ENCODE measurements at places on chromosomes 1 and 21. TPM values are rescaled to one million over a fixed set of nuclear protein-coding genes. Genes with fewer than 3 reads are reported as not detected.

DNA sequence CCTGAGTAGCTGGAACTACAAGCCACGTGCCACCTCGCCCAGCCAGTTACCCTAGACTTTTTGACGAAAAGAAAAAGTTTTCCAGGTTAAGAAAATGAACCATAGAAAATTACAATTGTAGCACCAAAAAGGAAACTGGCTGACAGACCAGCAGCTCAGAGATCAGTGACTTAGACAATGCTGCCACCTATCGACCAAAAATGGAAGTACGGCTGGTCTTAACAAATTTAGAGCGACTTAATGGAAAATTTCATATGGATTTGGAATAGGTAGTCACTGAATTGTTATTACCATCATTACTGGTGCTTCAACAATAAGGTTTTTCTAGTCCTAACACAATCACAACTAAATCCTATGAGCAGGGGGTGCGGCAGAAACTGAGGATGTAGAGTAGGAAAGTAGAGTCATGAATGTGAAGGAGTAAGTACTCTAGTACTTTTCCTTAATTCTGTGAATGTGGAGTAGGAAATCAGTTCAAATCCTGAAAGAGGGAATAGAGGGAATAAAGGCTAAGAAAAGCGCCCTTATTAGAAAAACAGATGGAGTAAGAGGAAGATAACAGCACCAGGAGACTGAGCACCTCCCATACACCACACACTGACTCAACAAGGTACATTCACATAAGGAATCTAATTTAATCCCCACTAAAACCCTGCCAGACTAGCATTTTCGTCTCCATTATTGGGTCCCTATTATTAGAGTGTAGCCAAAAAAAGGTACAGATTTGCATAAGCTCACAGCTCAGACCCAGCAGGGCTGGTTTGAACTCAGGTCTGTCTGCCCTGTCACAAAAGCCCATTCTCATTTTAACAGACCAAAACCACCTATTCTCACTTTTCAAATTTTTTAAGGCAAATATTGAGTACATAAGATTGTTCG lies 37.9 kb upstream of the MGST3 start:
- peaks cover 7% of the 10 kb centered on the region for H3K4me1 ChIP-seq

SPRR5 gene
- total RNA-seq: not detected

DNA sequence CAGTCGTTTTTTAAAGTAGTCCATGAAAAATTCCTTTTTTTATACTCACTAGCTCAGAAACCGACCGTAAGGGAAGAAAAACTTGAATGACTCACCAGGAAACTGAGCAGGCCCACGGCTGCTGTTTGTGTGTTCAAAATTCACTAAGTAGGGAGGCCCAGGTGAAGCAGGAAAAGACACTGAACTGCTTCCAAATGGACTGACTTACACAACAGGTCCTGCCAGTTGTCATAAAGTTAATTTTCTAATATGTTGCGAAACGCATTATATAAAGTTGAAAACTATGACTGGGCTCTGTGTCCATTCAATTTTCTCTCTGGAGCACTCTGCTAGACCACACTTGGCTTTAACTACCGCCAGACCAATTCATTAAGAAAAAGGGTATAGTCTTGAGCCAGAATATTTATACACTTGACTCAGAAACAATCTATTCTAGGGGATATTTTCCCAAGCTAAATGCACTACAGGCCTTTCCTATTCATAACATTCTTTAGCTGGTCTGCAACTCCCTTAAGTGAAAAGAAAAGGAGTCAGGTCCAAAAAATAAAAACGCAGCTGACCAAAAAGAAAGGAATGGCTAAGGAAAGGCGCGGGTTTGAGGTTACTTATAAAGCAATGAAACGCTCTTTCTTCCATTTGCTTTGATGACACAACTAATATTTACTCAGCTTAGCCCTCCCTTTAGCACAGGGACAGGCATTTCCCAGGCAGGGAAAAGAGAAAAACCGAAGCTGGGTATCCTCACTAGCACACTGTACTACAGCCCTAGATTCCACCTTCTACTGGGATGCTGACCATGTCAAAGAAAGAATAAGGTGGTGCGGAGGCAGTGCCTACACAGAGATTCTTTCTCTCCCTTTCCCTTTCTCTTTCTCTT lies 306.3 kb upstream of the ESRRG start:
- H3K4me3 ChIP-seq: no peak overlapping the region
- no peak overlapping the region for H3K27ac ChIP-seq
- no peak for DNase-seq
- H3K4me1 ChIP-seq: no peaks in the 10 kb centered on the region

GRCh38 chr1:38745476-38746401 lies 113.8 kb downstream of the RRAGC start:
- H3K4me1 ChIP-seq: no peaks in the 10 kb centered on the region
- H3K36me3 ChIP-seq: no peaks in the 10 kb centered on the region
- H3K27ac ChIP-seq: no peak overlapping the region
- no peak for DNase-seq
- H3K27me3 ChIP-seq: no peaks in the 10 kb centered on the region

MYOC gene
- not detected for total RNA-seq

- H3K4me1 ChIP-seq: no peaks in the 10 kb centered on the region
- no peaks in the 10 kb centered on the region for H3K36me3 ChIP-seq
- no peak for DNase-seq
- no peaks in the 10 kb centered on the region for H3K27me3 ChIP-seq
- no peak overlapping the region for H3K27ac ChIP-seq
Measured at GRCh38 chr1:179807691-179808485, 64.8 kb downstream of the FAM163A start.

TSPAN1 gene
- total RNA-seq: not detected

CNN3 gene
- total RNA-seq: 11.7 TPM

DNA sequence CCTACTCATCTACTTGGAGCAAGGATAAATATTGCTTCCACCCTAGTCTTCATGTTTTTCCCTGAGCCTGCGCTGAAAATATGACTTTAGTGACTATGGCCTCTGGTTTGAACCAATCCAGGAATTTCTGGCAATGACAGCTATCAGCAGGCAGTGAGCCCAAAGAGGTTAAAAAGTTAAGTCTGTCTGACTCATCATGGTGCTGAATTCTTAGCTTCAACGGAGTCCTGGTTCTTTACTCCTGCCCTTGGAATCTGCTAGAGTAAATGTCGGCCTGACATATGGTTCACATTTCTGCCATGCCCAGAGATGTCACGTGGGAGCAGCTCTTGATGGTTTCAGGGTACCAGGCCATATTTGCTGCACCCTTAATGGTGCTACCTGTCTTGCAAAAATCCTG lies 351.6 kb upstream of the PLXNA2 start:
- no peaks in the 10 kb centered on the region for H3K27me3 ChIP-seq
- H3K36me3 ChIP-seq: no peaks in the 10 kb centered on the region
- H3K27ac ChIP-seq: no peak overlapping the region
- no peak for DNase-seq
- H3K4me1 ChIP-seq: no peaks in the 10 kb centered on the region

ASAP3 gene
- 8.8 TPM for total RNA-seq

- H3K4me1 ChIP-seq: no peaks in the 10 kb centered on the region
- no peak overlapping the region for H3K4me3 ChIP-seq
- H3K27me3 ChIP-seq: no peaks in the 10 kb centered on the region
- no peak for DNase-seq
Measured at GRCh38 chr1:115922801-115923200, 53.5 kb upstream of the SLC22A15 start.
